ENCODE measurements at places on chromosomes 7 and 10.
A peak's percentile ranks its signal among the peaks of the same experiment; 100 is the strongest.

DNA sequence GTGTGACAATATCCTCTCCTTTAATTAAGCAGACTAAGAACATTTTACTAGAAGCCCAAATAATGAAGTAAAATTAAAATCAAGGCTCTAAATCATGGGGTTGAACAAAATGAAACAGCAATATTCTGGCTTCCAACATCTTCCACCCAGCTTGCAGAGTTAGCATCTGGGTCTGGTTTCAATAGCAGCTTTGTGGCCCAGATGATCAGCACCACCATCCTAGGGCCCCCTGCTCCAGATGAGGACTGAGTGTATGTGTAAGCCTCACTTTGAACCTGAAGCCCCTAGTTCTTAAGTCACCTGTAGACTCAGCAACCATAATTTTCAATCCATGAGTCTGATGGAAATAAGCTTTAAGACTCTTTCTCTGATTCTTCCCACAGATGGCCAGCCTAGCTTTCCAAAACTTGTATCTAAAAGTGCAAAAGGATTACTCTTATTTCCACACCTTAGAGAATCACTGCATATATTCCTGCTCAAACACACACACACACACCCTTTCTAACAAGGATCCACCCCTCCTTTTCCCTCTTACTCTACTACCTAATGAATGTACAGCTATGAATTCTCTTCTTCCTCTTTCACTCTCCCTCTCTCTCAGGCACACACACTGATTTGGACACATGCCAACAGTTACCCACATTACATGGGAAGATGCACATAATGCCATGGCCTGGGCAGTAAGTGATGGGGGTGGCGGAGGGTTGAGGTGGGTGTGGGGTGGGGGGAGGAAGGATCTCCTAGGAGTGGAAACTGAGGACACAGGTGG, 3.5 kb downstream of the DENND11 start:
- H3K27me3 ChIP-seq: no peaks in the 10 kb centered on the region
- no peak for DNase-seq
- H3K27ac ChIP-seq: no peak overlapping the region
- H3K4me1 ChIP-seq: peaks cover 25% of the 10 kb centered on the region

- H3K27ac ChIP-seq: no peak overlapping the region
- DNase-seq: peak; percentile 24
- H3K36me3 ChIP-seq: peaks cover 7% of the 10 kb centered on the region
- no peaks in the 10 kb centered on the region for H3K27me3 ChIP-seq
- H3K4me1 ChIP-seq: no peaks in the 10 kb centered on the region
Measured at GRCh38 chr7:35865287-35865686, 64.4 kb downstream of the SEPTIN7 start.

DNA sequence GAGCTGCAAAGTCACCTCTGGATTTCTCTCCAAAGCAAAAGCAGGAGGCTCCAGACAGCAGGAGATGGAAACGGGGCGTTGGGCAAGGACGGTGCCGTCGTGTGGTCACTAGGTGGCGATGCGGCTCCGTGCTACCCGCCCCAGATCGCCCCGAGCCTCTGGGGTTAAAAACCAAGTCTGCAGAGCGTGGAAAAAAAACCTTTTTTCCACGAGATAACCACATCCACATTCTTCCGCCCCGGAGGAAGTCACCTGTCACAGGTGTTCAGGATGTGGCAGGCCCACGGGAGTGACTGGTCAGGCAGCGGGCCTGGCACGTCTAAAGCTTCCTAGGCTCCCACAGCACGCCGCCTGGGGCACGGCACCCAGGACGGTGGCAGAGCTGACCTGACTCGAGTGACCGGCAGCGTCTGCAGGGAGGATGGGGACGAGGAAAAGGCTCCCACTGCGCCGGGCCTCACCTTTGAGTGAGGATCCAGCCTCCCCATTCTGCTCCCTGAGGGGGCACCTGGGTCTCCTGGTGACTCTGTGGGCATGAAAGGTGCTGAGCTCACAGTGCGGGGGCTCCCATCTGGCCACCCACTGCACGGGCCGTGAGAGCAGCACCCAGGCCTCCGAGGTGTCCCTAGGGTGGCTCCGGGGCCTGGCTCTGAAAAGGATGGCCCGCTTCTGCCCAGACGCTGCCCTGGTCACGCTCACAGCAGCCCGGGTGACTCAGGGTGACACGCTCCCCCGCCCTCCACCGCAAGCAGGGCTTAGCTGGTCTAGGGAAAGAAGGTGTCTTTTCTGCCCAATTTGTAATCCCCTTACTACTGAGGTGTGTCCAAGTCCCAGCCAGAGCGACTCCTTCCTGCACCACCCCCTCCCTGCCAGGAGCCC, 71.3 kb upstream of the TNRC18 start:
- H3K4me1 ChIP-seq: peaks cover 2% of the 10 kb centered on the region
- DNase-seq: peak; percentile 76
- H3K4me3 ChIP-seq: no peak overlapping the region

DNA sequence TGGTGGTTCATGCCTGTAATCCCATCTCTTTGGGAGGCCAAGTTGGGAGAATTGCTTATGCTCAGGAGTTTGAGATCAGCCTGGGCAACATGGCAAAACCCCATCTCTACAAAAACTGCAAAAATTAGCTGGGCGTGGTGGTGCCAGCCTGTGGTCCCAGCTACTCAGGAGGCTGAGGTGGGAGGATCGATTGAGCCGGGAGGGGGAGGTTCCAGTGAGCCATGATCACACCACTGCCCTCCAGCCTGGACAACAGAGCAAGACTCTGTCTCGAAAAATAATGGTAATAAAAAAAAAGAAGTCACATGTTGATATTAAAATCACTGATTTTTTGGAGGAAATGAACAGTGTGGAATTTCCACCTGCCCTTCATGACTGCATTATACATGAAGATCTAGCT, 15.8 kb downstream of the PHYH start:
- no peak for DNase-seq
- no peaks in the 10 kb centered on the region for H3K27me3 ChIP-seq
- H3K36me3 ChIP-seq: peaks cover 26% of the 10 kb centered on the region
- no peaks in the 10 kb centered on the region for H3K4me1 ChIP-seq

GRCh38 chr10:124706462-124707143, 37.6 kb downstream of the FAM53B start:
- no peak overlapping the region for H3K4me3 ChIP-seq
- DNase-seq: peak; percentile 79
- H3K36me3 ChIP-seq: no peaks in the 10 kb centered on the region
- peaks cover 32% of the 10 kb centered on the region for H3K4me1 ChIP-seq
- H3K27ac ChIP-seq: peak overlapping the region; percentile 66

DNA sequence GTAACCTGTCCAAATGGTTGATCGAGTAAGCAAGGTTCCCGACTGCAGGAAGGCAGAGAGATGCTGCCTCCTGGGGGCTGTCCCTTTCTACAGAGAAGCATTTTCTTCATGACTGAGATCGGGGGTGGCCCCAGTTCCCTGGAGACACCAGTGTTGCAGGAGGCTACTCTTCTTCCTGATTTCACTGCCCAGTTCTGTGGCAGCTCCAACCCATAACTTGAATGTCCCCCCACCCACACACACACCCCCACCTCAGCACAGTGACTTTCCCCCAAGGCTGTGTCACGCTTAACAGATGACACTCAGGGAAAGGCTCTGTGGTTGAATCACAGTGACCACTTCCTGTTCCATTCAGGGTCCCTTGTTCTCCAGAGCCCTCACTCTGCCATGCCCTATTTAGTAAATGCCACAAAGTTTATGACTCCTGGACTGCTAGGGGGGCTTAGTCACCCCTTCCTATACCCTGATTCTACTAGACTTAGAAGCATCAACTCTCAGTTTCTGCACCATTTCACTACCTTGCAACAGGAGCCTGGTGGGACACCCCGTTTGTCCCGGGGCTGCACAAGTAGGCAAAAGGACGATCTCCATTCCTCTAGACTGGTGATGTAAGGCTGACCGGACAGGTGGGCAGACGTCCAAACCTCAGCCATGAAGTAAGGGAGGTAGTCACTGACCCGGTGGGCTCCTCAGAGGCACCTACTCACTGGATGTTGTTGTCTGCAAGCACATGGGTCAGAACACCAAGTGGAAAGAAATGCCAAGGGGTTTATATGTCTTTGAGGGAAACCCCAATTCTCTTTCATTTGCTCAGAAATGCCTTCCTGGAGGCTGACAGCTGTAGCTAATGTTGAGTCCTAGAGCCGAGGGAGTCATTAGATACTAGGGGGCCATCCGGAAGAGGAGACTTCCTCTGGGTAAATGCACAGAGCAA, 31.3 kb upstream of the SMC3 start:
- no peak overlapping the region for H3K4me3 ChIP-seq
- H3K36me3 ChIP-seq: no peaks in the 10 kb centered on the region
- no peaks in the 10 kb centered on the region for H3K27me3 ChIP-seq
- no peak for DNase-seq

DNA sequence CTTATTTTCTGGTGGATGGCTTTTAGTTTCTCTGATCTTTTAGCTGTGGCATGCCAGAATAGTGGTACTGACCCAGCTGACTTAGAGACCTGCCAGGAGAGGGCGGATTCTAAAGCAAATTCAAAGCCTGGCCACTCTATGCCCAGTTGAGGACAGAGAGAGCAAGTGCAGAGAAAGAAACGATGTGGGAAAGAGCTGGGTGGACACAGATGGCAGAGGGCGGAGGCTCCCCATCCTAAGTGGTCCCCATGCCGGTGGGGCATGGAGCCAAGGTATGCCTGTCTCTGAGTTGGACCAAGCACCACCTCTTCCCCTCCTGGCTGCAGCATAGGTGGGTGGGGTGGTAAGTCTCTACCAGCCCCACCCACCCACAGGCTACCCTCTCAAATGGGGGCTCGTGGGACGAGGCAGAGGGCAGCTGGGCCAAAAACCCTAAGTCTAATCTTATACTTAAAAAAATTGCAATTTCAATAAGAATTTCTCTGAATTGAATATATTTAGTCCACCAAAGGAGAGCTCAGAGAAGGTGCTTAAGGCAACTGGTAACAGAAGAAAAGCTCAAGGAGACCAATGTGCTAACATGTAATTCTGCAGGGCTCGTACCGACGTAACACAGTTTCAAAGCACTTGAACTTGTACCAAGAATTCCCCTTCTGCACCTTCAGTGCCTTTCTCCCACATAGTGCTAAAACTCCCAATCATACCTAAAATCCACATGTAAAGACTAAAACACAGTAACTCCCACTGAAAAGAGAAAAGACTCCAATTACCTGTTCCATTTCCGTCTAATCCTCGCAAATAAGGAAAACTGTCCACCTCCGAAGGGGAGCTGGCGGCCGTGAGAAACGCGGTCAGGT, 85.7 kb upstream of the NMT2 start:
- peak; percentile 13 for DNase-seq
- peak overlapping the region; percentile 2 for H3K4me3 ChIP-seq

- no peak for DNase-seq
- H3K36me3 ChIP-seq: peaks cover 7% of the 10 kb centered on the region
- H3K4me3 ChIP-seq: no peak overlapping the region
- no peaks in the 10 kb centered on the region for H3K27me3 ChIP-seq
- no peaks in the 10 kb centered on the region for H3K4me1 ChIP-seq
Measured at GRCh38 chr7:22150221-22150620, 204.5 kb upstream of the CDCA7L start.

DNA sequence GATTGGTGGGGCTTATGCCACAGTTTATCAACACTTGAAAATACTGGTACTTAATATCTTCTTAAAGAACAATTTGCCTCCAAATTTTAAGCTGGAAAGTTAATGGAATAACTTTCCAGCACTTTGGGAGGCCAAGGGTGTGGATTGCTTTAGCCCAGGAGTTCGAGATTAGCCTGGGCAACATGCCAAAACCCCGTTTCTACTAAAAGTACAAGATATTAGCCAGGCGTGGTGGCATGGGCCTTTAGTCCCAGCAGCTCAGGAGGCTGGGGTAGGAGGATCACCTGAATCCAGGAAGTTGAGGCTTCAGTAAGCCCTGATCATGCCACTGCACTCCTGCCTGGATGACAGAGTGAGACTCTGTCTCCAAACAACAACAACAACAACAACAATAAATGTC, 56.0 kb downstream of the PRF1 start:
- DNase-seq: no peak
- H3K36me3 ChIP-seq: no peaks in the 10 kb centered on the region
- H3K4me3 ChIP-seq: no peak overlapping the region
- no peak overlapping the region for H3K27ac ChIP-seq
- H3K4me1 ChIP-seq: no peaks in the 10 kb centered on the region
- no peaks in the 10 kb centered on the region for H3K27me3 ChIP-seq

- H3K27ac ChIP-seq: no peak overlapping the region
- H3K4me3 ChIP-seq: no peak overlapping the region
- peaks cover 18% of the 10 kb centered on the region for H3K36me3 ChIP-seq
- no peak for DNase-seq
- no peaks in the 10 kb centered on the region for H3K27me3 ChIP-seq
Measured at GRCh38 chr7:35646289-35647023, 48.5 kb downstream of the HERPUD2 start.

GRCh38 chr10:92699518-92700381, 10.0 kb downstream of the HHEX start:
- peaks cover 11% of the 10 kb centered on the region for H3K4me1 ChIP-seq
- DNase-seq: no peak
- peak overlapping the region; percentile 45 for H3K27ac ChIP-seq
- H3K4me3 ChIP-seq: peak overlapping the region; percentile 20

DNA sequence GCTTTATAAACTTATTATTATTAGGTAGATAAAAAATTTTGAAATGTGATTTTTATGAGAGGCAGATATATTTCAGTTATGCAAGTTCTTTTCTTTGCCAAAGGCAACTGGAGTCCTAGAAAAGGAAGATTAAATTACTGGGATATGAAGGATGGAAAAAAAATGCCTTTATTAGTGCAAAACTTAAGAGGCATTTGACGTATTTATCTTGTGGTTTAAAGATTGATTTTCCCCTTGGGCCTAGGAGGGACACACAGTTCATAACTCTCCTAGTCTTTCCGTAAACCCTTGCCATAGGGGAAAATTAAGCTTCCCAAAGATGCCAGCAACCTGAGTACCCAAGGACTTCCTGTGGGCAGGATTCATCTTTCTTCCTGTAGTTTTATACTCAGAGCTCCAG, 3.1 kb upstream of the STEAP4 start:
- peaks cover 9% of the 10 kb centered on the region for H3K4me1 ChIP-seq
- H3K36me3 ChIP-seq: no peaks in the 10 kb centered on the region
- H3K4me3 ChIP-seq: no peak overlapping the region
- no peak overlapping the region for H3K27ac ChIP-seq

GRCh38 chr7:150845421-150845861, 6.9 kb upstream of the AOC1 start:
- DNase-seq: no peak
- H3K4me1 ChIP-seq: no peaks in the 10 kb centered on the region
- H3K36me3 ChIP-seq: no peaks in the 10 kb centered on the region
- H3K27ac ChIP-seq: no peak overlapping the region

- H3K27ac ChIP-seq: no peak overlapping the region
- no peaks in the 10 kb centered on the region for H3K36me3 ChIP-seq
- no peak for DNase-seq
- H3K27me3 ChIP-seq: no peaks in the 10 kb centered on the region
- H3K4me3 ChIP-seq: no peak overlapping the region
Measured at GRCh38 chr7:49520951-49521350, 252.5 kb upstream of the VWC2 start.

- peak; percentile 17 for DNase-seq
- H3K27ac ChIP-seq: no peak overlapping the region
- H3K36me3 ChIP-seq: no peaks in the 10 kb centered on the region
- no peaks in the 10 kb centered on the region for H3K4me1 ChIP-seq
Measured at GRCh38 chr7:38565289-38565688, 65.9 kb downstream of the AMPH start.

- DNase-seq: peak; percentile 32
- H3K4me1 ChIP-seq: no peaks in the 10 kb centered on the region
- H3K36me3 ChIP-seq: no peaks in the 10 kb centered on the region
- H3K27me3 ChIP-seq: peaks cover 2% of the 10 kb centered on the region
- H3K27ac ChIP-seq: no peak overlapping the region
Measured at GRCh38 chr7:1422512-1423263, 36.6 kb downstream of the MICALL2 start.

- no peak for DNase-seq
- peak within 1 kb of the TSS; percentile 68 for H3K4me3 ChIP-seq
- no peak within 1 kb of the TSS for H3K27ac ChIP-seq
- H3K36me3 ChIP-seq: no peaks in the 10 kb centered on the region
- no peaks in the 10 kb centered on the region for H3K4me1 ChIP-seq
- peaks cover 73% of the 10 kb centered on the region for H3K27me3 ChIP-seq
Measured at GRCh38 chr7:27165089-27165995, at the start of gene HOXA9. HOXA9 (minus strand) TSS chr7:27165537; CDS start chr7:27165457, 80 bp downstream.

Measured in small intestine (tissue), 16 donors.